ENCODE measurements at places on chromosomes 5 and 9.
A peak's percentile ranks its signal among the peaks of the same experiment; 100 is the strongest.

GRCh38 chr5:37248421-37248969 lies 681 bp downstream of the CPLANE1 start:
- DNase-seq = no peak

DNA sequence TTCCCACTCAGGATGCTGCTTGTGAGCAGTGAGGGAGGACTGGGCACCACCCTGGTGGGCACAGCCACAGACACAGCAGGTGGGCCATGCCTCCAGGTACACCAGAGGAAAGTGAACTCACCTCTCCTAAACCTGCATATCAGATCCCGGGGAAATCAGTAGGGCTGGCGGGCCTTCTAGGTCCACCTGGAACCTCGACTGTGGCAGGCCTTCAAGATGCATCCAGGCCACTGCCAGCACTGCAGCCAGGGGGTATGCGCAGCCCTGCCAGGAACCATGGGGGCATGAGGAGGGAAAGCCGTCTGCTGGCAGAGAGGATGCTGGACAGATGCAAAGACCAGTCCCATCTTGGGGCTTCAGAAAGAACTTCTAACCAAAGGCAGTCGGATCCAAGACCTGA lies 270.6 kb upstream of the IRX4 start:
- no peak for DNase-seq

- DNase-seq = no peak
Observed at GRCh38 chr5:141095263-141095641, 837 bp downstream of the PCDHB2 start.

GRCh38 chr9:77512876-77513275 lies 135.2 kb downstream of the GNA14 start:
- no peak for DNase-seq

- DNase-seq = no peak
Observed at GRCh38 chr5:6309949-6310348, 68.4 kb downstream of the MED10 start.

GRCh38 chr9:107480386-107480789 lies 9.2 kb downstream of the KLF4 start:
- DNase-seq = no peak

DNA sequence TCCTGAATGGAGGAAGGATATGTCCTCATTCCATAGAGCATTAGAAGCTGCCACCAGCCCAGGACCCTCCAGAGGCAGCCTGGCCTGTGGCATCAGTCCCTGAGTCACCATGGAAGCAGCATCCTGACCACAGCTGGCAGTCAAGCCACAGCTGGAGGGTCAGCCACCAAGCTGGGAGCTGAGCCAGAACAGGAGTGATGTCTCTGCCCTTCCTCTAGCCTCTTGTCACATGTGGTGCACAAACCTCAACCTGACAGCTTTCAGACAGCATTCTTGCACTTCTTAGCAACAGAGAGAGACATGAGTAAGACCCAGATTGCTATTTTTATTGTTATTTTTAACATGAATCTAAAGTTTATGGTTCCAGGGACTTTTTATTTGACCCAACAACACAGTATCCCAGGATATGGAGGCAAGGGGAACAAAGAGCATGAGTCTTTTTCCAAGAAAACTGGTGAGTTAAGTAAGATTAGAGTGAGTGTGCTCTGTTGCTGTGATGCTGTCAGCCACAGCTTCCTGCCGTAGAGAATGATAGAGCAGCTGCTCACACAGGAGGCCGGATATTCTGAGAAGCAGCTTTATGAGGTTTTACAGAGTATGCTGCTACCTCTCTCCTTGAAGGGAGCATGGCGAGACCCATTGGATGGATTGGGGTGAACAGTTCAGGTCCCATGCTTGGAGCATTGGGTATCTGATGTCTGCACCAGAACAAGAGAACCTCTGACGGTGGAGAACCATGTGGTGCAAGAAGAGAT lies 13.0 kb upstream of the CYFIP2 start:
- DNase-seq = peak; percentile 67

- peak; percentile 89 for DNase-seq
Observed at GRCh38 chr9:127396808-127397645, at the start of gene SLC2A8. Gene SLC2A8, plus strand, starts transcription at chr9:127397169. Its CDS starts 62 bp downstream, at chr9:127397231.

GRCh38 chr5:73565969-73566547 lies 515 bp downstream of the UTP15 start:
- no peak for DNase-seq

DNA sequence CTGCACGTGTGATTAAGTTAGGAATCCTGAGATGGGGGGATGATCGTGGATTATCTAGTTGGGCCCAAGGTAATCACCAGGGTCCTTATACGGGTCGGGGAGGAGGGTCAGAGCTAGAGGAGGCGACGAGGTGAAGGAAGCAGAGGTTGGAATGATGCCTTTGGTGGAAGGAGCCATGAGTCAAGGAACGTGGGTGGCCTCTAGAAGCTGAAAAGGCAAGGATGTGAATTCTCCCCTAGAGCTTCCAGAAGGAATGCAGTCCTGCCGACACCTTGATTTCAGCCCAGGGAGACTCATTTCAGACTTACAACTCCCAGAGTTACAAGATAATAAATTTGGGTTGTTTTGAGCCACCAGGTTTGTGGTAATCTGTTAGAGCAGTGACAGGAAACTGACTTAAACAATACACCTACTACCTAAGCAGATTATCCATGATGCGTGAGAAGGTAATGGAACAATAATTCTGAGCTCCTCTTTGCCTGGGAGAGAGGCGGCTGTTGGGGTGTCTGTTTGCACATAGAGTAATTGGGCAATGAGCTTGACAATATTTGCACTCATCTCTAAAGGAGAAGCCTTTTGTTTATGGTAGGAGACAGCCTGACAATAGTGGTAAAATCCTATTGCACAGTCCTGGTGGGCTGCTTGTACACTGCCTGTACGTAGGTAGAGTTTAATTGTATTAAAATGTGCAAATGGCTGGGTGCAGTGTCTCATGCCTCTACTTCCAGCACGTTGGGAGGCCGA lies 129.3 kb upstream of the IER5L start:
- DNase-seq = no peak

DNA sequence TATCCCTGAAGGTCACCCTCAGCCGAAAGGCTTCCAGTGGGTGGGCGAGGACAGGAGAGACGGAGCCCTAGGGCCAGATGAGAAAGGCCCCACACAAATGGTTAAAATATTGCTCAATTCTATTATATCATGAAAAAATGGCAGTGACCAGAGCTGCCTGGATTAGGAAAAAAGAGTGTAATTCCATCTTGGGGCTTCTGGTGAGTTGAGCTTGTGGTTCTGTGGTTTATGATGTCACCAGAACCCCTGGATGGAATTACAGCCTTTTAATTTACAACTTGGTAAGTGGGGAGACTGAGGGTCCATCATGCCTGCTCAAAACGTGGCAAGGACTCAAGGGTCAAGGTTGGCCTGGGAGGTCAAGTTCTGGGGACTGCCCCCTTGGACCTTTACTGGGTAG lies 55.5 kb upstream of the STC2 start:
- no peak for DNase-seq

DNA sequence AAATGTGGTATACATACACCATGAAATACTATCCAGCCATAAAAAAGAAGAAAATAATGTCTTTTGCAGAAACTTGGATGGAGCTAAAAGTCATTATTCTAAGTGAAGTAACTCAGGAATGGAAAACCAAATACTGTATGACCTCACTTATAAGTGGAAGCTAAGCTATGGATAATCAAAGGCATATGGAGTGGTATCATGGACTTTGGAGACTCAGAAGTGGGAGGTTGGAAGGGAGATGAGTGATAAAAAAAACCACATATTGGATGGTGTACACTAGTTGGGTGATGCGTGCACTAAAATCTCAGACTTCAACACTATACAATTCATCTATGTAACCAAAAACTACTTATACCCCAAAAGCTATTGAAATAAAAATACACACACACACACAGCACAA lies 24.5 kb downstream of the ADAMTS12 start:
- no peak for DNase-seq

DNA sequence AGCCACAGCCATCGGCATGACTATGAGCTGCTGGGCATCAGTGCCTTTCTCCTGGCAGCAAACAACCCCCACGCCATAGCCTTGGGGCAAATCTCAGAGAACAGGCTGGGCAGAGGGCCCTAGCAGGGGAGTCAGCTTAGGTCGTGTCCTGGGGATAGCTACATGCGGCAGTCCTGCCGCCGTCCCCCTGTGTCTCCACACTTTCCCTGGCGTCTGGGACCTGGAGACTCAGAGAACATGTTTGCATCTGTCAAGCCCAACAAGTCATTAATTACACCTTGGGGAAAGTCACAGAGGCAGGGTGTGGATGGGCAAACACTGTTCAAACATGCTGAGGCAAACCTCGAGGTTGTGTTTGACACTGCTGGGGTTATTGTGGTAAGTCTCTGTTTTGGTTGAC lies 123.6 kb downstream of the C5orf15 start:
- no peak for DNase-seq

DNA sequence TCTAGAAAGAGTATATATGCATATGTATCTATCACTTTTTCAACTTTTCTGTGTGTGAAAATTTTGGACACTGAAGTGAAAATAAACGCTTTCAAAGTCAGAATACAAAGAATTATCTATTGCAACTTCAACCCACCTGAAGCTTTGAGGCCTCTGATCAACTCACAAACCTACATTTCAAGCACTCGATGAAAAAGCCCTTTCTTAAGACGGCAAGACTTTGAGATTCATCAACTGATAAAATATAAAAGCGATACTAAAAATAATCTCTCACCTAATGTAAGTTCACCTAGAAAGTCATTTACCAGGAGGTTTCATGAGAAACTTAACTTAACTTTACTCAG lies 1.2 kb downstream of the GOLPH3 start:
- no peak for DNase-seq

DNA sequence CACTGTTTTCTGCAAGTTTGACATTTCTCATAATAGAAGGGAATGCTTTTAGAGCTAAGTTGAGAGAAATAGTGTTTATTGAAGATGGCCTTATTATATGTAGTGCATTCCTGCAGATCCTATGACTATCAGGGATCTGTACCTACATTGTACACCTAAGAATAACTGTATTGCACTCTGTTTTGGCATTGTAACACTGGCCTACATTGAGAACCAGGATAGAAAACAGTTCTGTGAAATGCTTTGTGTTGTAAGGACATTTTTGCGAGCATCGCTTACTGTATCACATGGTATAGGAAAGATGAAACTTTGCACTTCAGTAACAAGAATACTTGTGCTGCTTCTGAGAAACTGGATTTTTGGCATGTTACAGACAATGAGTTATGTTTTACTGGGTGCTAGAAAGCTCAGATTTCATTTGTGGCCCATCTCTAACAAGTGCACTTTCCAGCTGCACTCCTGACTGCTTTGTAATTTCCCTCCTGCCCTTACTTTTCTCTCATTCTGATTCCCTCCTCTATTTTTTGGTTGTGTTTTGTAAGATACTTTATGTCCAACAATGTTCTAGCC lies 30.6 kb downstream of the C9orf85 start:
- DNase-seq = no peak

- no peak for DNase-seq
Observed at GRCh38 chr5:39381376-39381775, 17.1 kb upstream of the C9 start.

DNA sequence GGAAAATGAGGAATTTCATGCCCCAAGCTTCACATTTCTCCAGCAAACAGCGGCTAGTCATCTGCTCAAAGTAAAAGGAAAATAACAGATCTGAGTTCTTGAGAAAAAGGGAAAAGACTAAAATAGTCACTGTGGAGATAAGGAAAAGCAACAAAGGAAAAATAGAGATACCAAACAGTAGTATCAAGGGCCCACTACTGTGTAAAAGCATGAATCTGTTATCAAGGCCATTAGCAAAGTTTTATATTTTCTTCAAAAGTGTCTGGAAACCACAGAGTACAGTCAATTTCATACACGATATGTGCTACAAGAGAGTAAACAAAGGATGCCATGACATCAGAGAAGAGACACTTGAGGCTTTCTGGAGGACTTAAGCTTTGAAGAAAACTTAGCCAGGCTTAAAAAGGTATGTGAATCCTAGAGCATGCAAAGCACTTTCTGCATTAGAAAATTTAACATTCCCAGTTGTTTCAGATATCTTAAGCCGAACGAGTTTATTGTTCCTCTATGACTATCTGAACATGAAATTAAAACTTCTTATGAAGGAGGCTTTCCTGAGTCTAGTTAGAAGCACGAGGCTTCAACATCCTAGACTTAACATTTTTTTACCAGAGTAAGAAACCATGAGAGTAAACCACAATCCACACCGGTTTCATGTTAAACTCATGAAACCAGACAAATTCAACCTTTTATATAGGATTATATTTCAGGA lies 1.2 kb downstream of the TTC33 start:
- DNase-seq = no peak

DNA sequence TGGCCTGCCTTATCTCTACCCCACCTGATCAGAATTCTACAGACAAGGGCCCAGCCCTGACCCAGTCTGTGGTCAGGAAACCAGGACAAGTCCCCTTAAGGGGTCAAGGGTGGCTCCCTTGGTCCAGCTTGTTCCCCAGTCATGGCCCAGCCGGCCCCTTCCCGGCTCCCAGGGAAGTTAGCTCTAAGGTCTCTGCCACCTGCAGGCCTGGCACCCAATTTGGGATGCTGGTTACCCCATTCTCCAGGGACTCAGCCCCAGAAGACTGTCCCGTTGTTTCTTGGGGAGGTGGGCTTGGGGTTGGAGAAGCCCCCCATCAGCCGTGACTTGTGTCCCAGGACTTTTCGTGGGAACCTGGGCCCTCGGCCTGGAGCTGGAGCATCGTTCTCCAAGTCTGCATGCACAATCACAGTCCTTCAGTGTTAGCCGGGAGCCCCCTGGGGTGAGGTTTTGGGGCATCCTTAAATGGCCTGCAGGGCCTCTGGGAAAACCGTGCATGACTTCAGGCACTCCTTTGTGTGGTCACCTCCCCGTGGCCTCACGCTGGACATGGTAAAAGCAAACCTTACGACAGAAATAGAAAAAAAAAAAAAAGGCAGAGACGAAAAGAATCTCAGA lies 150.8 kb upstream of the PHYKPL start:
- no peak for DNase-seq

- DNase-seq = no peak
Observed at GRCh38 chr9:114093031-114093471, 6.0 kb downstream of the KIF12 start.

DNA sequence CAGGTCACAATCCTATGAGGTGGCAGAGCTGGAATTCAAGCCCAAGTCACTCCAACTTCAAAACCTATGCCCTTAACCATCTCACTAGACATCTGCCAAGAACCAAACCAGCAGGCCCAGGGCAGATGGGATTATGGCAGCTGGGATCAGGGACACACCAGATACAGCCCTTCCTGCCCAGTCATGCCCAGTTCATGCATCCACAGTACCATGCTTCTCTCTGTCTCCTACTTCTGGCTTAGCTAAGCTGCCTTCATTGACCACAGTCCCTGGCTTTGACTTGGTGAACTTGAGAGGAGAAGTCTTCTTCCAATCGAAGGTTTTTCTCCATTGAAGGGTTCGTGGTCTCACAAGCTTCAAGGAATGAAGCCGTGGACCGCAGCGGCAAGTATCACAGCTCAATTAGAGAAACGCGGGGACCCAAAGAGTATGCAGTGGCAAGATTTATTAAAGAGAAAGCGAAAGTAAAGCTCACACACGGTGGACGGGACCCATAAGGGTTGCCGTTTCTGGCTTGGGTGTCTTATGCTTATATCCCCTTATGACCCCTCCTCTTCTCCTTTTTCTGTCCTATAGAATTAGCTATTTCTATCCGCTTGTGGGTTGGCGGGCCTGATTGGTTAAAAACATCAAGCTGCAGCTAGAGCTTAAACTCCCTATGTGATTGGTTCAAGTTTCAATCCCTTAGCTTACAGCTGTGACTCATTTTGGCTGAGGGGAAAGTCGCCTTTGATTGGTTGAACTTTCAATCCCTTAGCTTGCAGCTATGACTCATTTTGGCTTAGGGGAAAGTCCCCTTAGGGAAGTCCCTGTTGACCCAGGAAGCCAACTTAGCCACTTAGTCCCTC lies 101.2 kb downstream of the TRIM36 start:
- DNase-seq = peak; percentile 20

GRCh38 chr5:98635656-98636055 lies 137.8 kb upstream of the RGMB start:
- no peak for DNase-seq

GRCh38 chr5:15439801-15440200 lies 60.2 kb upstream of the FBXL7 start:
- DNase-seq = no peak
